ENCODE measurements at places on chromosomes 13 and 19. TPM values are rescaled to one million over a fixed set of nuclear protein-coding genes. Genes with fewer than 3 reads are reported as not detected.
A peak's percentile ranks its signal among the peaks of the same experiment; 100 is the strongest.

DNA sequence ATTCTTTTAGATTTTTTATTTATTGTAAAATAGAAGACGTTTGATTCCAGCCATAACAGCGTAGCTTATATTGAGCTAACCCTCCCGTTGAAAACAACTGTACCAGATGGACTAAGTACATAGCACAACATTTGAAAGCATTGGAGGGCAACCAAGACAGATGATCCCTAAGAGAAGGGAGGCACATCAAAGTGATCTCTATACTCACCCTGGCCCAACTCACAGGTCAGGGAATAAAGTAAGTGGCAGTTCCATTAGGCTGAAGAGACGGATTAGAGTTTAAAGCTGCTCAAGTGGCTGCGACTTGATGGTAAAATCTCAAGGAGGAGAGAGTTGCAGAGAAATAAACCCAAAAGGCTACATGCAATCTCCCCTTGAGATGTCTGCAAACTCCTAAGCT lies 65.1 kb upstream of the ITM2B start:
- no peak for DNase-seq

Gene ODAD3
- 0.51 TPM for total RNA-seq

Gene ZNF71
- 6.9 TPM for total RNA-seq

GRCh38 chr13:98289339-98289945 lies 112.4 kb upstream of the RNF113B start:
- no peak for DNase-seq

DNA sequence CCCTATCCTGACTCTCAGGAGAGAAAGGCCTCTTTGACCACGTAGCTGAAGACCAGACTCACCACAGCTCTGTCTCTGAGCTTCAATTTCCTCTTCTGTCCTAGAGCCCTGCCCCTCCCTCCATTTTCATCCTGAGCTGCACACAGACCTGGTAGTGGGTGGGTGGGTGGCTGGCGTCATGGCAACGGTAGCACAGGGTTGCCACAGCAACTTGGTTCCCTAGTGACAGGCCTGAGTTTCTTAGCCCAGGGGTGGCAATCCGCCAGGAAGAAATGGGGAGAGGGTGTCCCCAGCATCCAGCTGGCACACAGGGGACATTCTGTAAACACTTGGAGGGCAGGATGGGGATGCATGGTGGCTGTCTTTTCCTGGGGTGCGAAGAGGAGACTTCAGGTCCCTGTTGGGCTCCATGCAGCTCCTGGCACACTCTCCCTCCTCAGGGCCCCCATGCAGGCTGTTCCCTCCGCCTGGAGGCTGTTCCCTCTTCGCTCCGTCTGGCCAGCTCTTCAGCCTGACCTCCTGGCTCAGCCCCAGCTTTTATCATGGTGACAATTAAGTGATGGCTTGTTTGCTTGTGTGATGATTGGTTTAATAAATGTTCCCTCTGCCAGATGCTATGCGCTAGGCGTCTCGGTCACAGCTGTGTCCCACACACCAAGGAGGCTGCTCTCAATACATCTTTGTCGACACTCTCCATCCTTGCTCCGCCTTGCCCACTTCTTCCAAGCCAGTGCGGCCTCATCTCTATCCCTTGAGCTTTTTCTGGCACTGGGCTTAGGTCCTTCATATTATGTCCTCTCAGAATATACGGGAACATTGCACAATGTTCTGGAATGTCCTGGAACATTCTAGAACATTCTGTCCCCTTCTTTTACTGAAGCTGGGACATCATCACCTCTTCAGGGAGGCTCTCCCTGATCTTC lies 7.4 kb upstream of the KLHL26 start:
- DNase-seq = no peak

Gene CEACAM1
- 3.7 TPM for total RNA-seq

DNA sequence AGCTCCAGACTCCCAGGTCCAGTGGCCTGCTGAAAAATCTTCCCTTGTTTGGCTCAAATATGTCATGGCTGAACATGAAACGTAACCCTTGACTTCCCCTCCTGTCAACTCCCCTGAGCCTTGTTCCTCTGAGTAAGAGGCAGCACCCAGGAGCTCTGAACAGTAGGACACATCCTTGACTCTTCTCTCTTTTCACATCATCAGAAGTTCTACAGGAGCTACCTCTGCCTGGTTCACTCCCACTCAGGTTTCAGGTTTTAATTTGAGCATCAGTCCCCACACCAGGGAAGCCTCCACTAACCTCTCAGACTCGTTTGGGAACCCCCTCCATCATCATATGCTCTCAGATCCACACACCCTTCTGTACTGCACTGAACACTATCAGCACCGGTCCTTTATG lies 30.3 kb downstream of the ZNF823 start:
- DNase-seq = no peak

DNA sequence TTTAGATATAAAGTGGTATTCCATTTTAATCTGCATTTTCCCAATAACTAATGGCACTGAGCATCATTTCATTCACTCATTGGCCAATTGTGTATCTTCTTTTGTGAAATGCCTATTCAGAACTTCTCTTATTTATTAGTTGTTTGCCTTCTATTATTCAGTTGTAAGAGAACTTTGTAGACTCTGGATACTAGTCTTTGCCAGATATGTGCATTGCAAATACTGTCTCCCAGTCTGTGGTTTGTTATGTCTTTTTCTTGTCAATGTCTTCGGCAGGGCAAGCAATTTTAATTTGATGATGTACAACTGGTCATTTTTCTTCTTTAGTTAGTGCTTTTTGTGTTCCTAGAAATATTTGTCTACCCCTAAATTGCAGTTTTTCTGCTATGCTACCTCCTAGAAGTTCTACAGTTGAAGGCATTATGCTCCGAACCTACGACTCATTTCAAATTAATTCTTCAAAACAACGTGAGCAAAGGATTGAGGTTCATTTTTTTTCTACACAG lies 115.9 kb downstream of the TSHZ3 start:
- no peak for DNase-seq

DNA sequence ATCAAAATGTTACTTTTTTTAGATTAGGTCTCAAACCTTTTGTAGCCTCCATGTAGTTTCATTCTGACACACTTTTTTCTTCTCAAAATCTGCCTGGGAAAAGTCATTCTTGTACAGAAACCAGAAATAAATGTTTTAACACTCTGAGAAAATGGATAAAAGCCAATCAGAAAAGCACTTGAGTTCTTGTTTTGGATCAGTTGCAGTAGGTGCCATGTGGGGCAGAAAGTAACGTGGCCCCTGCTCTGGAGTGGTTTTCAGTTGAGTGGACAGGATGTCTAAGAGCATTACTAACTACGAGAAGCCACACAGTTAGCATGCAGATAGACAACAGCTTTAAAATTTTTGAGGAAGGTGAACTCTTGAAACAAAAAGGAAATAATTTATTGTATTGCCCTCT lies 19.1 kb downstream of the GPR183 start:
- DNase-seq = no peak

- DNase-seq = no peak
These were observed 1464.3 kb downstream of the UQCRFS1 start for GRCh38 chr19:27748551-27749152.

DNA sequence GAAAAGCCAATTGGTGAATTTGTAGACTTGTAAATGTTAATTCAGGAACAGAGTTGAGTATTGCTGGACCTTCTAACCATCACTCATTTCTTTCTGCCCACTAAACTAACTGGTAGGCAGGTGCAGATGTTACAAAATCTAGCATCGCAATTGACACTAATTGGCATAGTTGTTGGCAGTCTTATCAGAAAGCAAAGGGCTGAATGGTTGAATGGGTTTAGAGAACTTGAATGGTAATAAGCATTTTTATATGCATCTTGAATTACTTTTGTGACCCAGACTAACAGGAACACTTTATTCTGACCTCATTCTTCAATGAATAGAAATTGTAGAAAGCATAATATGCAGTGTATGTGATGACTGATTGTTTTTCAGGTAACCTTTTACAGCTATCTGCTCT lies 189.1 kb downstream of the GGACT start:
- DNase-seq = no peak

Gene VSIG10L
- 0.99 TPM for total RNA-seq

- no peak for DNase-seq
These were observed 953 bp downstream of the KCNN4 start for GRCh38 chr19:43779820-43780219.

DNA sequence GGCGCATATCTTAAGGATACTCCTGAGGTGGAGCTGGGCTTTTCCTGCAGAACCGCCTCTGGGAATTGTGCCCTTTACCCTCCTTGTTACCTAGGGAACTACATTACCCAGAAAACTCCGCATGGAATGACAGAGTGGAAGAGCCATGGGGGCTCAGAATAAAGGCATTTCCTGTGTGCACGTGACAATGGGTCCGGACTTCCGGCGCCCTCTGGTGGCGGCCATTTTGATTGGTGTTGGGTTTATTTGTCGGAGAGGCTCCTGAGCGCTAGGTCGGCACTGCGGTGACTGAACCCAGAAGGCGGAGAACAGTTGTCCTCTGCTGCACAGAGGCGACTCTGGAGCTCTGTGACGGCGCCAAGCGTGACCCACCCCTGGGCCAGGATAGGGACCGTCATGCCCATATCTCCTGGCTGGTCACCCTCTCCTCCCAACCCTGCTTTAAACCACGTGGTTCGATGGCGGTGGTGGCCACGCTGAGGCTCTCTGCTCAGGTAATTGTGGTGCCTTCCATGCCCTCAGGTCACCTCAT lies at the start of gene ZNF587B:
Gene ZNF587B, plus strand, starts transcription at position 229 of the 532 bp plus-strand sequence. Its CDS starts 230 bp downstream, at position 459.
- peak; percentile 83 for DNase-seq

DNA sequence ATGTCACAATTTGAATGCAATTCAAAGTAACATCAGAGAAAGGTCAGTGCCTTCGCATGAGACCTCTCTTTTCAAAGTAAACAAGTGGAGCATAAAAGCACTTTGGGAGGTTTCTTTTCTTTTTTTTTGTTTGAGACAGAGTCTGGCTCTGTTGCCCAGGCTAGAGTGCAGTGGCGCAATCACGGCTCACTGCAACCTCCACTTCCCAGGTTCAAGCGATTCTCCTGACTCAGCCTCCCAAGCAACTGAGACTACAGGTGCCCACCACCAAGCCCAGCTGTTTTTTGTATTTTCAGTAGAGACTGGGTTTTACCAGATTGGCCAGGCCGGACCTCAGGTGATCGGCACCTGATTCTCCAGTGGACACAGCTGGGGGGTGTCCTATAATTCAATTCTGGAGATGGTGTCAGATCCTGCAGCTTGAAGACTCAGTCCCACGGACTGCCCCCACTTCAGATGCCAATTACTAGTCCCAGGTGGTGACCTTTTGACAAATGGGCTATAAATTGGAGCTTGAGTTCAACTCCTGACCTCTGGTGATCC lies 57.6 kb downstream of the RGCC start:
- DNase-seq = no peak

DNA sequence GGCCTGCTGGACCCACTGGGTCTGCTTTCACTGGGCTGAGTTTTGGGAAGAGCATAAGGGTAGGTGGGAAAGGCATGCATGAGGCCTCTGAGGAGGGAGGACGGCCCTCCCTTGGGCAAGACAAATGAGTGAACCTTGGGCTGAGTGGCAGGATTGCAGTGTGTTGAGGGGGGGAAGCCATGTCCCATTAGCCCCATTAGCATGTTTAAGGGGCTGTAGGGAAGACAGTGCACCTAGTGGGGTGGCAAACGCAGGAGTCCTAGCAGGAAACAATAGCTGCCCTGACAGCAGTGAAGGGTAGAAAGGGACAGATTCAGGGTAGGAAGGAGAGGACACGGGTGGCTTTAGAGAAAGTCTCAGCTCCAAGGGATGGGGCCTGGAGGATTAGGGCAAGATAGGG lies 3.1 kb upstream of the ZBTB45 start:
- DNase-seq = no peak

DNA sequence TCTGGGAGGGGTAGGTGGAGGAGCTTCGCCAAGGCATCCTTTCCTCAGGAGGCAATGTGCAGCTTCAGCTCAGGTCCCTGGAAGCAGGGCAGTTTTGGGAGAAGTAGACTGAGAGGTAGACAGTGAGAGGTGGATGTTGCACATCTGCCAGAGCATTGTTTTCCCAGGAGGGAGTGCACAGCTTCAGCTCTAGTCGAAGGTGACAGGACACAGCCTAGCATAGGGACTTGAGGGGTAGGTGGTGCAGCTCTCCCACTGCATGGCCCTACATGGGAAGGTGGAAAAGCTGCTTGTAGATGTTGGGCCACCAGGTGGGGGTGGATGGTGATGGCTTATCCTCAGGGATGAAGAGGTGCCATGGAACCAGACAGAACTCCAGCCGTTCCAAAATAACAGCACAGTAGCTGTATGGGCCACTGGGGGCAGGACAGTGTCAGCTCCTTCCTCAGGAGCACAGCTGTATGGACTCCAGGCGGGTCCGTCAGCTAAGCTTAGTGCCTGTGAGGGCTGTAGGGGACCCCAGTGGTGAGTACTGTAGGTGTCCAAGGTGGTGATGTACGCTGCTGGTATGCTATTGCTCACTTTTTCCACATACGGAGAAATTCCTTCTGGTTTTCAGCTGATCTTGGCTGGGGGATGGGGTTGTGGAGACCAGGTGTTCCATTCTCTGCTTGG lies 17.4 kb upstream of the ZNF543 start:
- no peak for DNase-seq

Gene KIR3DL2
- not detected for total RNA-seq

GRCh38 chr13:109087916-109088623 lies 458.7 kb downstream of the MYO16 start:
- DNase-seq = peak; percentile 49

- DNase-seq = no peak
These were observed 65.1 kb upstream of the NPAS1 start for GRCh38 chr19:46954502-46954992.

GRCh38 chr19:38769635-38770211 lies 3.6 kb downstream of the LGALS7 start:
- peak; percentile 68 for DNase-seq

Gene OVOL3
- total RNA-seq = not detected

Gene ZNF154
- 3.4 TPM for total RNA-seq

Gene SULT2B1
- total RNA-seq = 1.0 TPM

Gene ERICH6B
- not detected for total RNA-seq

Gene ZNF90
- total RNA-seq = 6.1 TPM

Gene OPA3
- 9.4 TPM for total RNA-seq

GRCh38 chr19:12425888-12426274 lies 14.9 kb downstream of the ZNF443 start:
- no peak for DNase-seq

DNA sequence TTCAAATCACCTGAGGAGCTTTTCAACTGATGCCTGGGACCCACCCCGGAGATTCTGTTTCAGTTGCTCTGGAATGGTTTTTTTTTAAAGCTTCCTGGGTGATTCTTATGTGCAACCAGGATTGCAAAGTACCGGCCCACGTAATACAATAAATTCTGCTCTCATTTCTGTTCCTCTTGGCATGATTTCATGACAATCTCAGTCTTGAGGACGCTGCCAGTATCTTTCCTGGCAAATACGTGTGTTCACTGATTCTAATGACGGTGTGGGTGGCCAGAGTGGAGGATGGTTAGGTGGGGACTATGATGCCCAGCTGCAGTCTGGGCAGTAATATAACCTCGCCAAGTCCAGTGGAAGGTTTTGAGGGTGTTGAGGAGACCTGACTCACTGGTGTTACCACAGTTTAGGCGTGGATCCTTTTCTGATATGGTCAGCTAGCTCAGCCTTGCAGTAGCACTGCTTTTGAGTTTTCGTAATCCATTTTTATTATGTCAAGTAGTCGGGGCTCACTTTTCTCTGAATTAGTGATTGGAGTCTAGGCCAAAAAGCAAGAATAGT lies 49.4 kb downstream of the FAM124A start:
- DNase-seq = no peak

Gene CALR3
- not detected for total RNA-seq
